ENCODE measurements at places on chromosomes 4 and X. TPM values are rescaled to one million over a fixed set of nuclear protein-coding genes. Genes with fewer than 3 reads are reported as not detected.

GRCh38 chr4:68218044-68218443 is 27.4 kb downstream of the TMPRSS11B start:
- no peak for DNase-seq

DNA sequence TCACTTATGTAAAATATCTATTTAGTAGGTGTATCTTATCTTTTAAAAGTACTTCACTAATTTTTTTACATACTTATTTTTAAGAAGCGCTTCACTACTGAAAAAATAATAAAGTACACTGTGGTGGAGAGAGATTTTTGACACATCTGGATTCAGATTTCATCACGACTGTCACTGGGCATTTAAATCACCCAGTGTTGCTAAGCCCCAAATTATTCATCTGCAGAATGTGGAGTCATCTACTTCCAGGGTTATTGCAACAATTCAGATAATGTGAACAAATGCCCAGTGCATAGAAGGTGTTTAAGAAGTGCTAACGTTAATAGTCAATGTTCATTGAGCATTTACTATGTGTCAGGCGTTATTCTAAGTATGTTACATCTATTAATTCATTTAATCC is 41.8 kb downstream of the AASDH start:
- no peak for DNase-seq

DNA sequence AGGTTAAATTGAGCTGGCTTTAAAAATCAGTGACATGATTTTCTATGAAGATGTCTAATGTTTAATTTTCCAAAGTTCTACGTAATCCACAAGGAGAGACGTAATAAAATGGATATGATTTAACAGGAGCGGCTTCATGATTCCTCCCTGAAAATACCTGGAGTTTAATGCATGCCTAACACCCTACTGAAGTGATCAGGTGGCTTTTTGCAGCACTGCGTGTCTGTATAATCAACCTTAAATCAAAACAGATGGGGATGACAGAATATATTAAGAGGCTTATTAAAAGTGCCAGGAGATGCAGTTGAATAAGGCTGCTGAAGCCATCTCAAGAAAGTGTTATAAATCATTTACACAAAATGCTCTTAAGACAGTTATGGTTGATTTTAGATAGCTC is 112.4 kb upstream of the TLR3 start:
- no peak for DNase-seq

- DNase-seq: peak; percentile 30
Observed at GRCh38 chr4:180101348-180102083, 2141.7 kb upstream of the TENM3 start.

DNA sequence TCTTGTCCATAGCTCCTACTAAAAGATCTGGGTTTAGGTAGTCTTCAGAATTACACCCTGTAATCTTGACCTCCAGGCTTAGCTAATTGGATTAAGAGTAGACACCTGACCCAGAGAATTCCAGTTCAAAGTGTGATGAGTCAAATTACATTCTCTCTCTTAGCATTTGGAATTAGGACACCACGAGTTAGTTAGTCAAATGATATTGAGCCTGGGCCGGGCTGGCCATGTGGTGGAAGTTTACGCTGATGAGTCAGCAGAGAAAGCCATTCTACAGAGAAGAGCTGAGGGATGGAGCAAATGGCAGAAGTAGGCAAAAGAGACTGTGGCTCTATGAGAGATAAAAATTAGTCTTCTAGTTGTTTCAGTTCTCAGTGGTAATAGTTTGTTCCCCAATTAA is 31.1 kb downstream of the CEP44 start:
- DNase-seq: no peak

PHOX2B gene
- 0.29 TPM for total RNA-seq

FAM9C gene
- total RNA-seq: 0.13 TPM

DNA sequence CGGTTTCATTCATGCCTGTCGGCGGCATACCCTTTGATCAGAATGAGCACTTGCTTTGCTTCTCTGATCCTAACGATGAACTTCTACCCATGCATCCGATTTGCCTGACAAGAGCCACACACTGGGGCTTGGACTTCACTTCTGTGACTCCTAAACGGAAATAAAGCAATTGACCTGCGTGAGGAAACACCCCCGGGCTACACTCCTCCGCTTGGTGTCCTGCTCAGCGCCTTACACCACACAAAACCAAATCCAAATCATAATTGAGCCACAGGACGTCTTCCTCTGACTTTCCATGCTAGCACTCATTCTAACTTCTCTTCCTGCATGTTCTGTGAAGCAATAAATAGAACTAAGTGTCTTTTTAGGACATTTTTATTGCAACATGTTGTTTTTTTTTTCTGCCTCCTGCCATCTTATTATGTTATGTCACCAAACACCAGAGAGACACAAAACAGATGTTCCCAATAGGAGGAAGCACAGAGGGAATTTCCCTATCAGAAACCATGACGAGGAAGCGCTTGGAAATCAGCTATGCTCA is 110.8 kb upstream of the FAM9B start:
- DNase-seq: no peak

CXorf49B gene
- not detected for total RNA-seq

ZNF185 gene
- 4.2 TPM for total RNA-seq

Data from mucosa of descending colon (tissue), 3 donors.